ENCODE measurements at places on chromosomes 4 and X.

DNA sequence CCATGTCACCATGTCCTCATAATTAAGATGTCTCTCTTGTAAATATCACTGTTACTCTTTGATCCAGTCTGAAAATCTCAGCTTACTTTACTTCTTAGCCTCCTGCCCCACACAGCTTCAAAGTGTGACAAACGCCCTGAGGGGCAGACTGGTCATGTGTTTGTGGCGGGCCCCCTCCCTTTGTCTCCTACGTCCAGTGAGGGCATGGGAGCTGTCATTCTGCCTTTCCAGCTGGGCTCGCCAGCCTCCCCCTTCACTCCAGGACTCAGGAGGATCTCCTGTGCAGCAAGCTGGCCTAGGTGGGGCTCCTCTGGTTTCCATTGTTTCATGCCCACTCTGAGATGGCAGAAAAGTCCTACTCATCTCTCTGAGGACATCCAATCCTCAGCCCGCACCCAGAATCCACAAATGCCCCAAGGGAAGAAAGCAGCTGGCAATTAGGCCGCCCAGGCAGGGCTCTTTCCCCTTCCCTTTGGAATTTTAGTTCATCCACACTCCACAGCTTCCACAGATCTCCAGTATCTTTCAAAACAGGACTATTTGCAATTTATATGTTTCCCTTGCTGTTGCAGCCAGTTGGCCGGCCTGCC is 86.4 kb upstream of the C4orf50 start:
- no peak for DNase-seq

DNA sequence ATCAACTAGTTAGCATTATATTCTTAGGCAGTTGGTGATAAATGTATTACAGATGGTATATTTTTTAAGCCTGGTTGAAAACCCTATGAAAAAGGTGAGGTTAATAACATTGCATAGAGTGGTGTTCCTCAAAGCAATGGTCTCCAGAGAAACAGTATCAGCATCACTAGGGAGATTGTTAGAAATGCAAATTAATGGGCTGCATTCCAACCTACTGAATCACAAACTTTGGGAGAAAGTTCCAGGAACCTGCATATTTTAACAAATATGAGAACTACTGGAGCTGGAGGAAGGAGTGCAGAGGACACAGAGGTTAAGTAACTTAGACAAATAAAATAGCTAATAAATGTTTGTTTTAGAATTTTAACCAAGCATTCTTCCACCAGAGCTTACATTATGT is 166.9 kb upstream of the PCDH10 start:
- DNase-seq, result no peak

DNA sequence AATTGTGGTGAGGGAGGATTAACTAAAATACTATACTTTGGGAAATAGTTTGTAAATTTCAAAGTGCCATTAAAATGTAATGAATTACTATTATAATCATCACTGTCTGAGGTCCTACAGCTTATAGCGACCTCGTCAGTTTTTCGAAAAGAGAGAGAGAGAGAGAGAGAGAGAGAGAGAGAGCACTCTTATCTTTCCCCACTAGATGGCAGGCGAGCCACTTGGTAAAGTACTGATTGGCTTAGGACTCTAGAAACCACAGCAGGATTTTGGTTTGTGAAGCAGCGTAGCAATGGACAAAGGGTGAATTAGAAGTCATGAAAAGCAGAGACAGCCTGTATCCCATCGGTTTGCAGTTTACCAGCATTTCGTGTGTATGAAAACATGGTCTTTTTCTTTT is 52.5 kb downstream of the LINC00632 start:
- DNase-seq, result no peak

DNA sequence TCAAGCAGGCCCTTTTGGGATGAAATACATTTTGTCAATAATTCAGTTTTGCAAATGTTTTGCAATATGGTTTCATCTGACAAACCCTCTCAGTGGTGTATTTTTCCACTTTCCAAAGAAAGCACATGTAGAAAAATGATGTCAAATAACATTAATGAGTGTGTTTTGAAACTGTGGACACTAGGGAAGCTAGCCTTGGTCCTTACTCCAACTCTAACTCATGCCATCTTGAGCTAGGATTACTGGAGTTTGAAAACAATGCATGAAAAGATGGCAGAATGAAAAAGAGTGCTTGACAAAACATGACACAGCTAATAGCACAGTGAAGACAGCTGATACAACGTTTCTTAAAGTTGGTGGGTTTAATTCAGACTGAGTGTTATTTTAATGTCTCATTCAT is 41.4 kb downstream of the HAND2 start:
- no peak for DNase-seq

DNA sequence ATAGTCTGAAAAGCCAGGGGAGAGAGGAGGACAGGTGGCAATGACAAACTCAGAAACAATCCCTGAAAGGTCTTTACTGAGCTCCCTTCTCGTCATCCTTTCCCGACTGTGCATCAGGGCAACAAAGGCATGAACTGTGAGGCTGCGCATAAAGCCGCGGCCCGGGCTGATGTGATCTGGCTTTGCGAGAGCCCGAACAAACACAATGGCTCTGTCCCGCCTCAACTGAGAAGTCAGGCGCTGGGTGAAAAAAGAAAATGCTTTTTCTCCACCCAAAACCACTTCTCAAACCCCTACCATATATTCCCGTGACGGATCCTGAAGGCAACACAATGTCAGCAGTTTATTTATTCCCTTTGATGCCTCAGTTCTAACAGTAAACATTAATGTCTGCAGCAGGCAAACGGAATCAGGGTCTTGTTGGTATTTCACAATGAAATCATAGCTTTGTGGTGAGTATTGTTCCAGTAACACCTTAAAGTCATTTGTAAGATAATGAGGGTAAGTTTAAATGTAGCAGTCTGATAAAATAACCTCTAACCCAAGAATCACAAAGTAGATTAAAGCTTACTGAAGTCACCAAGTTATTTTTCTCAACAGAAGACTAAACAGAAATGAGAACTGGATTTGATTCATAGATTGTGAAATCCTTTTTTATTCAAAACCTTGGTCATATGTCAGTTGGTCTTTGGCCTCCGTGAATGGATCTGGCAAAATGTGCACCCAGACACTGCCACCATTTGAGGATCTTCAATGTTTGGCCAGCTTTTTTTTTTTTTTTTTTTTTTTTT is 67.4 kb downstream of the APBB2 start:
- no peak for DNase-seq

DNA sequence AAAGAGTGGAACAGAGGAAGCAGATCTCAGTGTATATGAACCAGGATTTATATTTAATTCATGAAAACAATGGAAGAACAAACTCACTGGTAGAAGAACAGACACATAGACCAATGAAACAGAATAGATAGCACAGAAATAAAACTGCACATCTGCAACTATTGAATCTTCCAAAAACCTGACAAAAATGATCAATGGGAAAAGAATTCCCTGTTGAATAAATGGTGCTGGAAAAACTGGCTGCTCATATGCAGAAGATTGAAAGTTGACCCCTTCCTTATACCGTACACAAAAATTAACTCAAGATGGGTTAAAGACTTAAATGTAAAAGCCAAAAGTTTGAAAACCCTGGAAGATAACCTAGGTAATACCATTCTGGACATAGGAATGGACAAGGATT is 391.0 kb downstream of the MAGEB5 start:
- DNase-seq, result no peak

- no peak for DNase-seq
Measured at GRCh38 chr4:20256381-20256881, 4.7 kb downstream of the SLIT2 start.

- no peak for DNase-seq
Measured at GRCh38 chrX:134969726-134970125, 21.1 kb upstream of the SMIM10 start.

- no peak for DNase-seq
Measured at GRCh38 chrX:99242001-99242400, 1168.1 kb downstream of the PCDH19 start.

DNA sequence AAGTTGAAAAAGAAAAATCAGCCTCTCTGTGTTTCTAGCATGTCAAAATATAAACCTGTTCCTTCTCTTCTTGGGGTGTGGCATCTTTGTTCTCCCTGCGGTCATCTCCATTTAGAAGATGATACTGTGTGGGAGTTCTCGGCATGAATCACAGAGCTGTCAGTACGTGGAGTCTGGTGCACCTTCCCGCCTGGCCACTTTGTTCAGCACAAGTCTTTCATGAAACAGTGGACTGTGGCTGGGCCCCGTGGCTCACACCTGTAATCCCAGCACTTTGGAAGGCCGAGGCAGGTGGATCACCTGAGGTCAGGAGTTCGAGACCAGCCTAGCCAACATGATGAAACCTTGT is 166.5 kb downstream of the MAML3 start:
- DNase-seq, result no peak

- no peak for DNase-seq
Measured at GRCh38 chr4:79917246-79917645, 155.8 kb downstream of the ANTXR2 start.

- DNase-seq, result no peak
Measured at GRCh38 chr4:136562834-136563233, 969.5 kb downstream of the PCDH18 start.

DNA sequence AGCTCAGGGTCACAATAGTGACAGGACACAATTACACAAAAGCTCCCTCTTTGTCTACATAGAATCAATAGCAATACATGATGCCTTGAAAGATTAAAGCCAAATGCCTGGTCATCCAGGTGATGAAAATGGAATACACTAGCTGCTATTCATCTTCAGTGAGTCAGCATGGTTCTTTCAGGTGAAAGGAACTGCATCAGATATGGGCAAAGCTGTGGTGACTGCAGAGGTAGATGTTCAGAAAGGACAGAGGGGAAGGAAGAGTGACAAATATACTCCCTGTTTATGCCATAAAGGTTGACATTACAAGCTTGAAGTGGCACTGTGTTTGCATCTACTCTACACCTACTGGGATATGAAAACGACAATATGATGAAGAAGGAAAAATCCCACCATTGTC is 20.0 kb upstream of the FTHL17 start:
- DNase-seq, result no peak

DNA sequence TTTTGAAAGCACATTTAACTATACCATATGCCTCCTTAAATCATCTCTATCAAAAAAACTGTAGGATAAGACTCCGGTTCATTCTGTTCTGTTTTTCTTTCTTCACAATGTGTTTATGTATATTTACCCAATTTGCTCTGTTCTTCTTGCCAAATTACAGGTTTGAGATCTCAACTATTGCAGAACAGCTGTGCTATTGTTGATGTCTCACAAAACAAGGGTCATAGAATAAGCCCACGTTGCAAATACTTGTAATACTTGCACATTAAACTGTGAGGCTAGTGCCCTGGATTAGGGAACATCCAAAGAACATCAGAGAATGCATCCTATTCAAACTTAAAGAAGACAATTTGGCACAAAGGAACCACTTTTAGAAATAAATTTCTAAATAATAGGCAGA is 45.4 kb downstream of the ANTXR2 start:
- no peak for DNase-seq

GRCh38 chr4:90537491-90537890 is 410.3 kb downstream of the CCSER1 start:
- DNase-seq, result no peak

DNA sequence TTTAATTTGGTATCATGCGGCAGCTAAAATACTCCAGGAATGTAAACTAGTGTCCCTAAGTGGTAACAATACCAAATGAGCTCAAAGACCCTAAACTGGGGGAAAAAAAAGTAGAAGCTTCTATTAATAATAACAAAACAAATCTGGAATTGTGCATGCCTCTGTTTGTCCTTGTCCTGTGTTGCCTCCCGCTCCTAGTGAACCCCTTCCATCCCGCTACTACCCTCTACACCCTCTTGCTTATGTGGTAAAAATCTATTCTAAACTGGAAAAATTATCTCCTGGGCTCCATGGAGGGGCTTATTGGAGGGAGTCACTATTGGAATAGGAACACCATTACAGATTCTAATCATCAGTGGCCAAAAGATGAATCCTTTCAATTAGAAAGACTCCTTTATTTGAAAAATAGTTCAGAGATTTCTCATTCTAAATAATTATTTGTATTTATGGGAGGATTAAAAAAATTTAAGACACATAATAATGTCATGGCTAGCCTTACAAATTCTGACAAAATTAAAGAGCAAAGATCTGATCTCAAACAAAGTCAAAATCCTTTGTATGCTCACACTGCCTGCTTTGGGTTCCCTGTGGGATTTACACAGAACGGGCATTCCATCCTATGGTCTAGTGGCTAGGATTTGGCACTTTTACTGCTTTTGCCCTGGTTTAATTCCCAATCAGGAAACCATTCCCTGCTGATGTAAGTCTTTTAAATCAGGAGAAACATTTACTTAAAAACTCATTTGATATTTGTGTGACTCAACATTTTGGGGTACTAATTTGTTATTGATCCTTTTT is 34.7 kb upstream of the FMR1 start:
- no peak for DNase-seq

- DNase-seq, result no peak
Measured at GRCh38 chrX:49101629-49101984, 21.9 kb upstream of the WDR45 start.

DNA sequence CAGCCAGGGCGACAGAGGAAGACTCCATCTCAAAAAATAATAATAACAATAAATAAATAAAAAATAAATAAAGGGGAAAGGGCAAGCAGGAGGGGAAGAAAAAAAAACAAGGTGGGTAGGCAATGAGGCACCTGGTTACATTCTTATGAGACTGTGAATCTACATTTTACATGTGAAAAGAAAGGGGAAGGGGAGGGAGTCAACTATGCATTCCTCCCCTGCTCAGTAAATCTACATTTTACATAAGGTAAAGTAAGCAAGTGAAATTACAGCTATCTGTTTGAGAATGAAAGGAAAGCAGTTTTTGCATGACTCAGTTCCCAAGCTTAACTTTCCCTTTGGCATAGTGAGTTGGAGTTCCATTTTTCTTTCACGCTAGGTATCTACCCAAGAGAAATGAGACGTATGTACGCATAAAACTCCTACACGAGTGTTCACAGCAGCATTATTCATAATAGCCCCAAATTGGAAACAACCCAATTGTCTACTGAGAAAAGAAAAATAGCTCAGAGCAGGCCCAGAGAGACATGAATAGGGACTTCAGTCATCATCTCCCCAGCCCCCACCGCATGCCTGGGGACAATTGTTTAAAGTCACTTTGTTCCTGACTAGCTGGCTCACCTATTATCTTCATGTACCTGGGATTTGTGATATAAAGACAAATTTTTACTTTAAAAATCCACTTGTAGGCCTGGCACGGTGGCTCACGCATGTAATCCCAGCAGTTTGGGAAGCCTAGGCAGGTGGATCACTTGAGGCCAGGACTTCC is 52.4 kb downstream of the DDX3X start:
- no peak for DNase-seq

GRCh38 chr4:13984991-13985800 is 357.7 kb upstream of the BOD1L1 start:
- DNase-seq, result no peak

DNA sequence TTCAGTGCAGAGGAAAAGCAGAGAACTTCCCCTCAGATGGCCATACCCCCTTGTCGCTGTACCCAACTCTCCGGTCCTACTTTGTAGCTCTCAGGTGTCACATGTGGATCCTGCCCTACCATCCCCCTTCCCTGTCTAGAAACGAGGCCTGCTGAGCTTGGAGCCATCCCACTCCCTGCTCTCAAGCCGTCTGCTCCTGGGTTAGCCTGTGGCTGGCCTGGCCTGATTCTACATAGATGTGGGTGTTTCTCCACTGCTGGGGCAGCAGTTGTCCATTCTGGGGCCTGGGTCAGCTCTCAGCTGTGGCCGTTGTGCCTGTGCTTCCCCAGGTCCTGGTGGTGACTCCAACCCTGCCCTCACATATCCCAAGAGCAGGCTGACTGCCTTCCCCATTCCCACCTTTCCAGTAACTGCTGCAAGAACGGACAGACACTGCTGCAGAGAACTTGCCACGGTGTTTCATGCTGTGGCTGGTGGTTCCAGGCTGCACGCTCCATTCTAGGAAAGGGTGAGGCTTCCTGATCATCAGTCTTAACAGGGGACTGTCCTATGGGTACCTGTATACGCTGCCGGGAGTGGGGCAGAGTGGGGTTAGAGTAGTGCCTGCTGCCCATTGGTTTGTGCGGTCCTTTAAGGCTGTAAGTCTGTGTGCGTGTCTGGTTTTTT is 3.6 kb downstream of the IL9R start:
- no peak for DNase-seq

All from DMS79 treated with DMSO at 0.1 percent for 48 hours (cell line).